Stimulated activated CD4-positive, alpha-beta T cell treated with anti-CD3 and anti-CD28 coated beads, TNF-alpha, amount 100 ng/mL, for 4 hours (primary cell): ENCODE measurements at places on chromosomes 7 and 10.

- DNase-seq: no peak
Measured at GRCh38 chr7:94391726-94392392, 2.8 kb upstream of the COL1A2 start.

GRCh38 chr10:89373916-89374711 is 3.7 kb upstream of the IFIT1B start:
- no peak for DNase-seq

- DNase-seq: no peak
Measured at GRCh38 chr7:143979998-143980397, 20.1 kb upstream of the OR6B1 start.

DNA sequence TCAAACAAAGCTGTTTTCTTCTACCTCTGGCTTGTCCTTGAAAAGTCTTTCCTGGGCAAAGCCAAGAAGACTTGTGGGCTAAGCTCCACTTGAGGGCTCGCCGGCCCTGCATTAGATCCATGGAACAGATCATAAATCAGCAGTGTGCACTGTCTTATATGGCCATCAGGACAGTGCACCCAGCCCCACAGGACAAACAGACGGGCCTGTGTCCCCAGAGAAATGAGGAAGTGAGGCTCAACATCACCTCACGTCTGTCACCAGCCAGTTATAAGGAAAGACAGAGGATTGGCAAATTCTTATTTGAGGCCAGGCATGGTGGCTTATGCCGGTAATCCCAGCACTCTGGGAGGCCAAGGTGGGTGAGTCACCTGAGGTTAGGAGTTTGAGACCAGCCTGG is 12.3 kb upstream of the IFT22 start:
- DNase-seq: no peak

- DNase-seq: no peak
Measured at GRCh38 chr7:7176406-7177043, 5.8 kb upstream of the C1GALT1 start.

DNA sequence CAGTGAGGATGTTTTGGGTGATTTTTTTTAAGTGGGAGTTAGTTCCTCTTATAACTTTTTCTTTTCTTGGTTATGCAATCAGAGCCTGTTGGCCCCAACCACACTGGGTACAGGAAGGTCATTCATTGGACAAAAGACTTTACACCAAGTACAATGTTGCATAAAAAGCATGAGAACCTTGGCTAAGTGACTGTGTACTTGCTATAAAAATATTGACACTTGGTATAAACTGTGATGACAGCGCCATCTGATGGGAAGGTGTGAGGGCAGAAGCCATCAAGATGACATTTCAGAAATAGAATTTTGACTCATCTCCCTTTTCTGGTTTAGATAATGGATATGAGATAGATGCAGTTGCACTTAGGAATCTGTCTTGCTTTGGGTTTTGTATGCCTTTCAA is 126.4 kb upstream of the CCDC6 start:
- no peak for DNase-seq

DNA sequence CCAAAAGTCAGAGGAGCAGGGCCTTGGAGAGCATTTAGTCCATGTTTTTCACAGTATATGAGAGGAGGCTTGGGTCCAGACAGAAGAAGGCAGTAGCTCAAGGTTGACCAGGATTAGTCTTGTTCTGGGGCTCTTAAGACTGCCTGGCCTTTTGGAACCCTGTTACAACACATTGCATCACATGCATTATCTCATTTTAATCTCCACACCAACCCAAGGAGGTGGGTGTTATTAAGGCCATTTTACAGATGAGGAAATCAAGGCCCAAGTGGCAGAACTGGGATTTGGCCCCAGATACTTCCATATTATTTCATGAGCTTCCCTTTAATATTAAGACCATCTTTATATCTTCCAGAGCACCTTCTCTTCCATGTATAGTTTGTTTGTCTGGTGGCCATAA is 38.8 kb downstream of the RPS24 start:
- DNase-seq: no peak

- no peak for DNase-seq
Measured at GRCh38 chr10:69500864-69501468, 49.7 kb downstream of the TSPAN15 start.

DNA sequence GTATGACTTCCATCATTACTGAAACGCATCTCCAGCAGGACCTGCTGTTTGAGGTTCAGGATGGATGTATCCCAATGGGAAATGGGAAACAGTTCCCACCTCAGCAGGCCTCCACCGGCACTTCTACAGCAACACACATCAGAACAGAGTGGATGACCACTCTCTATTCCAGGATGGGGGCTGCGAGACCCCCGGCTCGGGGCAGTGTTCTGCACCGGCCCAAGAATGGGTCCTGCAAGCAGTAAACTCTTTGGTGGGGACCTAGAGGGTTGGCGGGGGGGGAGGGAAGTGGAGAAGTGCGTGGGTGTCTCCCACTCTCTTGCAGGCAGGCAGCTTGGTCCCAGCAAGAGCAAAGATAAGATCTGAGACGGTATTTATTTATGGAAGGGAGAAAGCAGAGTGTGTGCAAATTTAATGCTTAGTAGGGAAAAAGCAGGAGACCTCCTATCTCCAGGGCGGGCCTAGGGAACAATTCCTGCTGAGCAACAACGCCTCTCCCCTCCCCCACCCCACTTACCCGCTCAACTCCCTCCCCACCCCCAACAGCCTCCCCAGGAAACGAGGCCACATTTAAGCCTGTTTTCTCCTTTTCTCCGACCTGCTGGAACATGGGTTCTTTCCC is 4.0 kb downstream of the SFMBT2 start:
- DNase-seq: no peak

GRCh38 chr7:106110885-106111654 is 1.0 kb downstream of the SYPL1 start:
- no peak for DNase-seq

DNA sequence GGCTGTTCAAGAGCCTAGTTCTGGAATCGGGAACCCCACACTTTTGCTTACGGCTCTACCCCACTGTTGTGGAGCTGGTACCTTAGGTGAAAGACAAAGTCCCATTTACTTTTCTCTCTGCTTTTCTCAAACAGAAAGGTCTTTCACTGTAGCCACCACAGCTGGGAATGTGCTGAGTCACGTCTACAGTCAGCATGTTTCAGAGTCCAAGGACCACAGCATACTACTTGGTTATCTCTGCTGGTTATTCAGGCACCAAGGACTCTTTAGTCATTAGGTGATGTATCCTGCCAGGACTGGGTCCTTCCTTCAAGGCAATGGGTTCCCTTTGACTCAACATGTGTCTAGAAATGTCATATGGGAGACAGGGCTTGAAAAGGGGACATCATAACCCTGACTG is 266.8 kb upstream of the STEAP1 start:
- no peak for DNase-seq

DNA sequence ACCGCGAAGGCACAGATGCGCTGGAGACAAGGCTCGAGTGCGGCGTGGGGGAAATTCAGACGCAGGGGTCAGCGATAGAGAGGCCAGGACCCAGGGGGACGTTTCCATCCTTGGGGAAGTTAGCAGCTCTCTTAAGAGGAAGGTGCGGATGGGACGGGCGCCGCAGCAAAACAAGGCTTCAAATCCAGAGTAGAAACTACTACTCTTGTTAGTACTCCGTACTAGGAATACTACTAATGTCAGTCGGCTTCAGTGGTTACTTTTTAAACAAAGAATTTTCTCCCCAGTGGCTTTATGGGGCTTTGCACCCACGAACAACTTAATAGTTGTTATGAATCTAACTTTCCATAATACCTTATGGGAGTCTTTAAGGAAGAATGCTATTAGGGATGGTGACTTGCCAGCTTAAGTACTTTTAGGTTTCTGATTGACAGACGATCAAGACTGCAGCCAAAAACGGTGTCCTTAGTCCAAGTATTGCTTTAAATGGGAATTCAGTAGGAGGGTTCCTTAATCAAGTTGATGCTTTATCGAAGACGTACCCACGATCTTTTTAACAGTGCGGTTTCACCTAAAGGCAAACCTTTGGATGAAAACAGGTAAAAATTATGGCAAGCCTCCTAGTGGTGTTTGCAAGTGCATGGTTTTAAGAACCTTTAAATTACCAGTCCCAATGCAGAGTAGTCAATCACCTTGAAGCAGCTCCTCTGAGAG is 812 bp upstream of the IDE start:
- DNase-seq: no peak

- no peak for DNase-seq
Measured at GRCh38 chr7:111215550-111215949, 124.6 kb downstream of the LRRN3 start.

DNA sequence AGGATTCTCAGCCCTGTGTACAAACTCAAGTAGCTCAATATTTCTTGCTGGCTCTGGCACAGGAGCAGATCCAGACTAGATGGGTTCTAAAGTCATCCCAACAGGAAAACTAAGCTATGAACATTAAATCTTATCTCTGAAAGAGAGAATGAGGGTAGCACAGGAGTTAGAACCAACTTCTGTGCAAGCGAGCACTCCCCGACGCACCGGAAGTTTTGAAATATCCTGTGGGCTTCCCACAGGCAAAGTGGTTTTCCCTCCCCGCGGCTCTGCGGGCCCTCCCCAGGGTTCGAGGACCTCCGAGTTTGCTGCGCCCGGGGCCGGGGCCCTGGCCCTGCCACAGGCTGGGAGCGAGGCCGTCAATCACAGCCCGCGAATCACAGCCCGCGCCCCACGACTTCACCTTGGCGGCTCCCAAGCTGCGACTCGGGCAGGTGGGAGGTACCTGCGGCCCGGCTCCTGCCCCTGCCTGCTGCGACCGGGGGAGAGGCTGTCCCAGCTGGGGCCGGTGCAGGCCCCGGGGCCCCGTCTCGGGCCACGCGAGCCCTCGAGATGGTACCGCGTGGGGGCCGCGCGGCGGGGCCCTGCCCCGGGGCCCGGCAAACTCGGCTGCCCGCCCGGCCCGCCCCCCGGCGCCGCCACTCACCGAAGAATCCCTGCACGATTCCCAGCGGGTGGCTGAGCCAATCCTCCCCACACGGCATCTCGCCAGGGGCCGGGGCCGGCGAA is 598 bp downstream of the MCMBP start:
- peak; percentile 32 for DNase-seq

GRCh38 chr10:81953420-81953819 is 78.4 kb downstream of the NRG3 start:
- no peak for DNase-seq

GRCh38 chr7:26513948-26514347 is 222.3 kb downstream of the SNX10 start:
- DNase-seq: no peak

- DNase-seq: no peak
Measured at GRCh38 chr7:49635800-49636199, 137.6 kb upstream of the VWC2 start.

GRCh38 chr10:57694956-57695608 is 572.6 kb downstream of the IPMK start:
- no peak for DNase-seq

DNA sequence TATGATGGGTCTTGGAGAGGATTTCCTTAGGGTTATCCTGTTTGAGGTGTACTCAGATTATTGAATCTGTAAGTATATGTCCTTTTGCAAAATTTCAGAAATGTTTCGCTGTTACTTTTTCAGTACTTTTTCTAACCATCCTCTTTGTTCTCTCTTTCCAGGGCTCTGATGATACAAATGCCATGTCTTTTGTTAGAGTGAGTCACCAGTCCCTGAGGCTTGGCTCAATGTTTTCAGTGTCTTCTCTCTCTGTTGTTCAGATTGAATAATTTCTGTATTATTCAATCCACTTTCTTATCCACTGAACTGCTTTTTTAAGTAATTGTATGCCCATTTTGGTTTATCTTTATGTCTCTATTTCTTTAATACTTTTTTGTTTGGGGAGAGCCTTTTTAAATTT is 449.4 kb downstream of the TNS3 start:
- DNase-seq: no peak

DNA sequence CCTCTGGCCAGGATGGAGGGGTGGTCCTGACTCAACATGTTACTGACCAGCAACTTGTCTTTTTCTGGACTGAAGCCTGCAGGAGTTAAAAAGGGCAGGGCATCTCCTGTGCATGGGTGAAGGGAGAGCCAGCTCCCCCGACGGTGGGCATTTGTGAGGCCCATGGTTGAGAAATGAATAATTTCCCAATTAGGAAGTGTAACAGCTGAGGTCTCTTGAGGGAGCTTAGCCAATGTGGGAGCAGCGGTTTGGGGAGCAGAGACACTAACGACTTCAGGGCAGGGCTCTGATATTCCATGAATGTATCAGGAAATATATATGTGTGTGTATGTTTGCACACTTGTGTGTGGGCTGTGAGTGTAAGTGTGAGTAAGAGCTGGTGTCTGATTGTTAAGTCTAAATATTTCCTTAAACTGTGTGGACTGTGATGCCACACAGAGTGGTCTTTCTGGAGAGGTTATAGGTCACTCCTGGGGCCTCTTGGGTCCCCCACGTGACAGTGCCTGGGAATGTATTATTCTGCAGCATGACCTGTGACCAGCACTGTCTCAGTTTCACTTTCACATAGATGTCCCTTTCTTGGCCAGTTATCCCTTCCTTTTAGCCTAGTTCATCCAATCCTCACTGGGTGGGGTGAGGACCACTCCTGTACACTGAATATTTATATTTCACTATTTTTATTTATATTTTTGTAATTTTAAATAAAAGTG is 6.0 kb downstream of the PLAU start:
- DNase-seq: no peak
